ENCODE measurements at places on chromosomes 2 and 18.

DNA sequence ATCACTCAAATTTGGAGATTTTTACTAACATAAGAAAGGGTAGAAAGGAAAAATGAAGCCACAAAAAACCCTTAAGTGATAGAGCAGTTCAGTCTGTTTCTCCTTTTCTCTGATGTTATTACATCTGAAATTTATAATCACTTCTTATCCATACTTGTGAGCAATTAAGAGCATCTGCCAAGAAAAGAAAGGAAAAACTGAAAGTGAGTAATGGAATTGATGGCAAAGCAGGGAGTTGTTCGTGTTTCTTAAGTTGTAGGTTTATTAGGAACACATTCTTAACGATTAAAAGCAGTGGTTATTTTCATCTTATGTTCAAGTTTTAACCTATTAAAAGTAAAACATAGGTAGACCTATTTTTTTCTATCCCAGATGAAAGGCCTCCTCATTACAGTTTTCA is 277.7 kb downstream of the RND3 start:
- DNase-seq: no peak

DNA sequence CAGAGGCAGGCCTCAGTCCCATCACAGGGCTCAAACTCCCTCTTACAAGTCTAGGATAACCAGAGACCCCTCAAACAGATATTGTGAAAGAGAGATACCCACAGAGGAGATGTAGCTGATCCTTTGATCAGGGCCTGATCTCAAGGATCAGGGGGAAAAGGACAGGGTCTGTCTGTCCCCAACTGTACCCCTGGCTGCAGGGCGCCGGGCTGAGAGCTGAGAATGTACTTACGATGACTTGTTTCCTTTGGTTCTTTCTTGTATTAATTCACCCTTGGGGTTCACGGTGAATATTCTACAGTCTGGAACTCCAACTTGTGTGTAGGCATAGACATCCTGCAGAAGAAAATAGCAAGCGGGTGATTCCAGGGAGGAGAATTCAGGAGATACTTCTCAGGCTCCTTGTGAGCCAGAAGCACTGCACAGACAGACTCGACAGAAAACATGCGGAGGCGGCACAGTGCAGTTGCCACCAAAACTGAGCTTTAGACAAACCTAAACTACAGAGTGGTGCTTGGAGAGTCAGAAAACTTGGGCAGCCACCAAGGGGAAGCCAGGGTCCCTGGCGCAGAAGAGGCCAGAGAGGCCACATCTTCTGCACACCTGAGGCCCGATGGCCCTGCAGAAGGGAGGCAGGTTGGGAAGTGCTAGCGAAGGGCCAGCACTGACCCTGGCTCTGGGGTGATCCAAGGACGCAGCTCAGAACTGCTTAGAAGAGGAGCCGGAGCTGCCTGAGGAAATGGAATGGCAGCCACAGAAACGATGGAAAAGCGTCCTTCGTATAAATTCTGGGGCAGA is 73.9 kb downstream of the EMILIN2 start:
- DNase-seq: no peak

DNA sequence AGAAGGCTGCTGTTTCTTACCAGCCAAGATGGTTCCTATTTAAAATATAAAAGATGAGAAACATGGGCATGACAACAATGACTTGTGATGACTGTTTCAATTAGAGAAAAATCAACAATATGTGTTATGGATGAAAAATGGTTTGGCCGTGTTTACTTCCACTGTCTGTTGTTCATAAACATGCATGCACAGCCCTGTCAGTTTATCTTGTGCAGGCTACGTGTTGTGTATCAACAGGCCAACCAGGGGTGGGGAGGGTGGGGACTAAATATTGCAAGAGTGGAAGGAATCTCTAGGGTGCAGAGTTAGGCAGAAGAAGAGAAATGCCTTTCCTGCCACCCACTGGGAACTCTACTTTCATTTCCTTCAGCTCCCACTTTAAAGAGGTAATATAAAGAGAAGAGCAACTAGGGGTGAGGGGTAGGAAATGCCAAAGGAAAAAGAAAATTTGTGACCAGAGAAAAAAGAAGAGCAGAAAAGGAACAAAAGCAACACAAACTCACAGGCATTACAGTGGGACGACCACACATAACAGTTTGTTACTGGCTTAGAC is 116.8 kb upstream of the MEIS1 start:
- no peak for DNase-seq

- no peak for DNase-seq
Measured at GRCh38 chr2:43329637-43330036, 103.2 kb upstream of the ZFP36L2 start.

DNA sequence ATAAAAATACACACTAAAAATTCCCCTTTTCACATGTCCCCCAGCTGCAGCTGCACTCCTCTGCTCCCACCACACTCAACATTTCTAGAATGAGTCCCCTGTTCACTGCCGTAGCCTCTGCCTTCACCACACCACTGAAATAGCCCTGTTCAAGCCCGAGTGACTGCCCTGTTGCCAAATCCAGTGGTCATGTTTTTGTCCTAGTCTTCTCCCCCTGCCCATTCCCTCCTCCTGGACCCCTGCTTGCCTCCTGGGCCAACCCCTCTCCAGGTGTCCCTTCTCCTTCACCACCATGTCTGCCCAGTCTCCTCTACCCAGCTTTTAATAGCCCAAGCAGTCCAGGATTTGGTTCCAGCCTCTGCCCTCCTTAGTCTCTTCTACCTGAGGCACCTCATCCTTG is 97.1 kb upstream of the LGALSL start:
- DNase-seq: no peak

- DNase-seq: no peak
Measured at GRCh38 chr18:70415823-70416488, 127.1 kb downstream of the SOCS6 start.

GRCh38 chr18:1865869-1866268 is 705.4 kb downstream of the METTL4 start:
- no peak for DNase-seq

DNA sequence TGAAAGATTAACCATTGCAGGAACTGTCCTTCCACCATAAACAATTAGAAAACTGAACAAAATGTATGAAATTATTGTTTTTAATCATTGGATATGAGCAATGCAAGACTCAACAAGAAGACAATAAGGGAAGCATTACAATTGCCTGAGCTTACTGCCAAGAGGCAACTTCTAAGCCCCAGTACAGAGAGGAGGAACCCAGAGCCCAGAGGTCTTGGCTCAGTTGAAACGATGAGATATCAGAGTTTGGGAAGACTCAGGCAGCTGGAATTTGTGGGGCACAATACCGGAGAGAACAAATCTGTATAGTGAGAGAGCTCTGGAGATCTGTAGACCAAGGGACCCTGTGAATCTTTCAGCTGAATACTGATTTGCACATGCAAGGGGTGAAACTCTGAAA is 80.6 kb upstream of the ZFP36L2 start:
- DNase-seq: no peak

DNA sequence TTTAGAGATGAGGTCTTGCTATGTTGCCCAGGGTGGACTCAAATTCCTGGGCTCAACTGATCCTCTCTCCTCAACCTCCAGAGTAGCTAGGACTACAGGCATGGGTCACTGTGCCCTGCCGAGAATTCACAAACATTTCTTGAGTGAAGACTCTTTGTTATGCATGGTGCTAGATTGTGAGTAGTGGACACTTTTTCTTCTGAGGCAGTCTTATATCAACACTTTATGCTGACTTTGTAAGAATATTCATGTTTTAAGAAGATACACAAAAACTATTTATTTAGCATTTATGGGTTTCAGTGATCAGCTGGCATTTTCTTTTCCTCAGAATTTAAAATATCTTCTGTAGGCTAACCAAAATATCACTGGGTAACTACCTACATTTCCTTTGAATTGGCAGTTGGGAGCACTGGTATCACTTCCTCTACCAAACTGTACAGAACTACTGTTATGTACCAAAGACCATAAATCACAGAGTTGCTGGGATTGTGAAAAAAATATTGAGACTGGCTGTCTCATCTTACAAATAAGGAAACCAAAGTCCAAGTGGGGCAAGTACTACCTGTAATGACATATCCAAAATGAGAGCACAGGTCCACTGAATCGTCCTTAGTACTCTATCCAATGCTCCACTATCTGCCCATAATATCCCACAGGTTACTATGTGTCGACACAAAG is 34.0 kb downstream of the DOCK10 start:
- no peak for DNase-seq

- no peak for DNase-seq
Measured at GRCh38 chr2:162327806-162328205, 9.3 kb upstream of the IFIH1 start.

DNA sequence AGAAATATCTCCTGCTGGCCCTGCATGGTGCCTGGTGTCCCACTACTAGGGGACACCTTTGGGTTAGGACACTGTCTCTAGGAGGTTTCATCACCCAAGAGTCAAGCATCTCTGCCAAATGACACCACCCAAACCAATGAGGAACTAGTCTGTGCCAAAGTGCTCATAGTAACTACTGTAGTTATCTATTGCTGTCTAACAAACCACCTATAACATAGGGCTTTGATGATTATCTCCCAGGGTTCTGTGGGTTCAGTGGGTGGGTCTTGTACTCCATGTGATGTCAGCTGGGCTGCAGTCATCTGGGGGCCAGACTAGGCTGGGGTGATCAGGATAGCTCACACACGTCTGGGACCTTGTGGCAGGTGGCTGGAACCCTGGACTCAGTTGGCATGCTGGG is 59.8 kb downstream of the EPAS1 start:
- DNase-seq: no peak

DNA sequence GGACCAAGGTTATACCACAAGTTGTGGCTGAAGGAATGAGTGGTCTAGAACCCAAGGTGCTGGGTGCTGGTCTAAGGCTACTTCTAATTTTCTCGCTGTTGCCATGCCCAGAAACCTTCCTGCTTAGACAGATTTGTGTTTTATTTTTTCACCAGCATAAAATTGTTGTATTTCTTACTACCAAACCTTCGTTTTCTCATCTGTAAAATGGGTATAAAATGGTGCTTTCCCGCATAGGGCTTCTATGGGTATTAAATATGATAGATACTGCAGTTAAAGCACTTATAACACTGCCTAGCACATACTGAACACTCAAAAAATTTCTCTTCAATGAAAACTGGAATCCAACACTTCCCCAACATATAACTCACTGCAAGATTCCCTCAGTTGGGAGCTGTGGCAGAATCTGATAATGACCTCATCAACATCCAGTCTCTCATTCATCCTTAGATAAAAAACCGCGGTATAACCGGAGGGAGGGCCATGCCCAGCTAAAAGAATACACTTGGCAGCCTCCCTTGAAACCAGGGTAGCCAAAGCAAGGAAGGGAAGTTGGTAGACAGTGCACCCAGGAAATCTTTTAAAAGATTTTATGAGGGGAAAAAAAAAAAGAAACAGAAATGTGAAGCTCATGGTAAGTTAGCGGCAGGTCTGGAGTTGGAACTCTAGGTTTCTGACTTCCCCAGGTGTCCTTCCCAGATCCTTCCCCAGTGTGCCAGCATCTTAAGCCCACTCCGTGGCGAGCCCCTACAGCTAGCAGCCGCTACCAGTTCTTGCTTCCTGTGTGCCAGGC is 1.2 kb downstream of the NEMP2 start:
- no peak for DNase-seq

DNA sequence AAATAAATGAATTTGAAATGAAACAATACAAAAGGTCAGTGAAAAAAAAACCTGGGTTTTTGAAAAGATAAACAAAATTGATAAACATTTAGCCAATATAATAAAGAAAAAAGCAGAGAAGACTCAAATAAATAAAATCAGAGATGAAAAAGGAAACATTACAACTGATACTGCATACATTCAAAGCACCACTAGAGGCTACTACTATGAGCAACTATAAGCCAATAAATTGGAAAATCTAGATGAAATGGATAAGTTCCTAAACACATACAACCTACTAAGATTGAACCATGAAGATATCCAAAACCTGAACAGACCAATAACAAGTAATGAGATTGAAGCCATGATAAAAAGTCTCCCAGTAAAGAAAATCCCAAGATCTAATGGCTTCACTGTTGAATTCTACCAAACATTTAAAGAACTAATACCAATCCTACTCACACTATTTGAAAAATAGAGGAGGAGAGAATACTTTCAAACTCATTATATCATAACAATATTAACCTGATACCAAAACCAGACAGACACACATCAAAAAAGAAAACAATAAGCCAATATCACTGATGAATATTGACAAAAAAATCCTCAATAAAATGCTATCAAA is 80.8 kb upstream of the CERS6 start:
- DNase-seq: no peak

- DNase-seq: no peak
Measured at GRCh38 chr18:24187049-24187448, 48.2 kb downstream of the CABYR start.

DNA sequence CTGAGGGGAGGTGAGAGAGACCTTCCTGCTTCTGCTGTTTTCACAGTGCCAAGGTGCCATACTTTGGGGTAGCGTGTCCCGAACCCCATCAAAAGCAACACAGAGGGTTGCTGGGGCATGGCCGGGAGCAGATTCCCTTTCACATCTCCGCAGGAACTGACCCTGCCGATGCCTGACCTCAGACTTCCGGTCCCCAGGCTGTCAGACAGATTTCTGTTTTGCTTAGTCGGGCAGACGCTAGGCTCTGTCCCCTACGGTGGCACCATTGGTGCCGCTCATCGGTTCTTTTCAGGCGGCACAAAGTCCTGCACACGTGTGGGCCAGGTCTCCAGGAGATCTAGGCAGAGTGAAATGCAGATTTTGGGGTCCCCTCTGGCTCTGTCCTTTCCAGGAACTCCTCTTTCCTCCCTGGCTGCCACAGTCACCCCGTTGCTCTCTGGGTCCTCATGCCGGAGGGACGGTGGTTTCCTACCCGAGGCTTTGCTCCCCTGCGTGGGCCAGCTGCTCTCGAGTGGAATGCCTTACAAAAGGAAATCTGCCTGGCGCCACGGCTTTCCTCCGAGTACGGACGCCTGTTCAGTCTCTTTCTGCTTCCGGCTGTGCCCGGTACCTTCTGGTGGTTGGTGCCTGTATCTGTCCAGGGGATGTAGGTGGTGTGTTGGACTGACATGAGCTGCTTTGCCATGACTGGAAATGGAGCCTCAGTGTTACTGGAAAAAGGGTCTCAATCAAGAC is 39.3 kb downstream of the RTP5 start:
- DNase-seq: no peak

DNA sequence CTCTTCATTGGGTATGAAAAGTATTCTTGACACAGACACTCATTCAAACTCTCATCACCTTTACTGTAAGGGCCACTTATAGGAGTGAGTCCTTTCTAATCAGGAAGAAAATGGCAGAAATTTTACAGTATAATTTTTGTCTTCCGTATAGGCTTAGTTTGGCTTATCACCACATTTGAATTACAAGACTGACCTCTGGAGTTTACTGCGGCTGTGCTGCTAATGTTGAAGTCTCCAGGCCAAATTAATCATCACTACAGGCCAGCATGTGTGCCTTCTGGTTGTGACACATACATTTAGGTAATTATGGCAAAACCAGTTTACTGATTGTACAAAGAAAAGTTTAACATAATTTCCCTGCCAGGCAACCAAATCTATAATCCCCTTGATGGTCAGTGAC is 753.6 kb upstream of the GCFC2 start:
- DNase-seq: no peak

- DNase-seq: no peak
Measured at GRCh38 chr2:65357959-65358294, 74.5 kb downstream of the SPRED2 start.

GRCh38 chr2:144683107-144683753 is 163.3 kb upstream of the ZEB2 start:
- DNase-seq: no peak
